HCEC 1CT (cell line): ENCODE measurements at places on chromosomes 7 and 10.
A peak's percentile ranks its signal among the peaks of the same experiment; 100 is the strongest.

DNA sequence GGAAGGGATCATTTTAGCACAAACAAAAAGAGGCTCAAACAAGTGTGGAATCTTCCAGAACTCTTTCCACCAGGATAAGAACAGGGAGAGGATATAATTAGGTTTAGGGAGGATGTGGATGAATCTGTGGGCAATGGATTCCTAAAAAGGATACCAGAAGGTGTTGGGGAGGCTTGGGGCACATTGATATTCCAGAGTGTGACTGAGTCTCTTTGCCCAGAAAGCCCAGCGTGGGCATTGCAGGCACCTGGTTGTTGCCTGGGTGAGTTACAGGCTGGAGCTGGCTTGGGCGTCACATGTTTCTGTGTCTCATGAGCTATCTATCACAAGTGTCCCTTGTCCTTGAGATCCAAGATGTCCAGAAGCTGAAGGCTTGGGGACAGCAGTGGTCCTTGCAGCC, 3.3 kb downstream of the COL26A1 start:
- no peak for DNase-seq

DNA sequence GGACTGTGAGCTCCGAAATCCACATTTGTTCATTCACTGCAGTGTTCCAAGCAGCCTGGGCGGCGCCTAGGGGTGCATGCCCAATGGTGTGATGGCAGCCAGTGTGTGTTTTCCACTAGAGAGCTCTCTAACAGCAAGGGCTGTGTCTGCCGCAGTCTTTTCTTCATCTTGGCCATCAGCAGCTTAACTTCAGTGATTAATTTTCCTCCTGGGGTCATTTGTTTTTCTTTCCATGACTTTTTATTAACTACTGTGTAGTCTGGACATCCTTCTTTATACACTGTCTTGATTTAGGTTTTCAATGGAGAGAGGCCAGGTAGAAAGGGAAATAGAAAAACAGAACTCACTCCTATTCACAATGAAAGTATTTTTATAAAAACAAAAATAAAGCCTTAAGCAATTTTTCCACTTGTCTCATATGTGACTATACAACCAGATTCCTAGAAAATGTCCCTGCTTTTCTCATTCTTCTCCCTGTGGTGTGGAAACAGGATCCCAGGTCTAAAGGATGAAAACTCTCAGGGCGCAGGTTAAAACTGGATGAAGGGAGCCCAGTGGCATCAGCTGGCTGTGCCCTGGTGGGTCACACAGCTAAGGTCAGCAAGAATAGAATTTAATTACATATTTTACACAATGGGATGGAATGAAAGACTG, 176.8 kb downstream of the PKD1L1 start:
- no peak for DNase-seq

- no peak for DNase-seq
These were observed 17.4 kb upstream of the CCDC172 start for GRCh38 chr10:116306847-116307246.

- DNase-seq, result no peak
These were observed 1158.4 kb upstream of the AUTS2 start for GRCh38 chr7:68439897-68440296.

GRCh38 chr7:117008886-117009531, 55.7 kb downstream of the ST7 start:
- DNase-seq, result peak; percentile 55

GRCh38 chr7:35035511-35035961, 1.7 kb downstream of the DPY19L1 start:
- peak; percentile 45 for DNase-seq
